ENCODE measurements at places on chromosomes 3 and 15.

DNA sequence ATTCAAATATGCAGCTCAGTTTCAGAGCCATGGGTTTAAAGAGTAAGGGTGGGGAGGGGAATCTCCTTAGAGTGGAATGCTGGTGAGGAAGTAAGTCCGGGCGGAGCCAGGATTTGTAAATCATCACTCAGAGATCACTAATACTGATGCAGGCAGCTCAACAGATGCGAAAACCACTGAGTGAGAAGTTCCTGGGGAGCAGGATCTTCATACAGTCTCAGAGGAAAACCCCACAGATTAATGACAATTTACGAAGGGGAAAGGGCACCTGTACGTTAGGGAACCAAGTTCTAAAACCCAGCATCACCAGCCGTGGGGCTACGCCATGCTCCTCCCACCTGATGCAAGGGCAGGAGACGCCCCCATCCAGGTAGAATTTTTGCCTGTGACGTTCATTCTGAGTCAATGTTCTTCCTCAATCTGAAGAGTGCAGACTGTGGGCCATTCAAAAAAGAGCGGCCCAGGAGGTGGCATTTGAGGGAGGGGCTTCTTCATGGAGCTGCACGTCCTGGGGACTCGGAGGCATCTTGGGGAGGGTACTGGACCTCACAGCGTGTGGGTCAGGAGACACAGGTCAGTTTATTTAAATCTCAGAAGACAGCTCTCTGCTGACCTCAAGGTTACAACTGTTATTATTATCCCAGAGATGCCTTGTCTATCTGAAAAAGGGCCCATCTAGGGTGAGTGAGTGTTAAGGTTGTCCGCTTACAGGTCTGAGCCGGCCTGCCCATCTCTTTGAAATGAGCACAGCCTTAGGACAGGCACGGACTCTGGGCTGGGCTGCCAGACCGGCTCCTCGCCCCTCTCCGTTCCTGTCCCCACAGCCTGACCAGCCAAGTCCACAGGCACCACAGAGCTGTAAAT is 228.0 kb downstream of the XXYLT1 start:
- no peak for DNase-seq

DNA sequence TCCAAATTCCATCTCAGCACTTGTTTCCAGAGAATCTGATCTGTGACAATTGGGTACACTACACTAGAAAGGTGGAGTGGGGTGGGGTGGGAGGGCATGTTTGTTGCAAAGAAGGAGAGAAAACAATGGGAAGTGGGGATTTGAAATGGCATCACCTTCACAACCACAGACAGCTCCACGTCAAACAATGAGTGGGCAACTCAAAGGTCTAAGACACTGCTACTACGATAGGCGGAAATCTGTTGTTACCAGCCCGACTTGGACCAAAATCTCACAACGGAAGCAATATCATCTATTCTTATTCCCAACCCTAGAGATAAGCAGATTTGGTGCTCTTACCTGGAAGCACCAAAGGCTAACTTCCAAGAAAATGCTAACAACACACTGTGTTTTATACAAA is 3.3 kb downstream of the CYP19A1 start:
- no peak for DNase-seq

DNA sequence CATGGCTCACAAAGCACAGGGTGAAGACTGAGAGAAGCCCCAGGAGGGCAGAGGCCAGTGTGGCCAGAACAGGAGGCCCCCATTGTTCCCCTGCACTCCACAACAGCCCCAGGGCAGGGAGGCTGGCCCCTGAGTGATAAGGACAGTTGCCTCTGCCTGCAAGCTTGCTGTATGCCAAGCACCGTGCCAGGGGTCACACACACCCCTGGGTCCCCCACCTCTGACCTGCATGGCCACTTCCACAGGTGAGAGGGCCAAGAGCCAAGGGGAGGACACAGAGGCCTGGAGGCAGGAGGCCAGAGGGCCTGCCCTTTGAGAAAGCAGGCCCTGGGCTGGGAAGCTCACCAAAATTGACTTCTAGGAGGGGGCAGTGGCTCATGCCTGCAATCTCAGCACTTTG is 23.7 kb downstream of the ATRIP start:
- no peak for DNase-seq

DNA sequence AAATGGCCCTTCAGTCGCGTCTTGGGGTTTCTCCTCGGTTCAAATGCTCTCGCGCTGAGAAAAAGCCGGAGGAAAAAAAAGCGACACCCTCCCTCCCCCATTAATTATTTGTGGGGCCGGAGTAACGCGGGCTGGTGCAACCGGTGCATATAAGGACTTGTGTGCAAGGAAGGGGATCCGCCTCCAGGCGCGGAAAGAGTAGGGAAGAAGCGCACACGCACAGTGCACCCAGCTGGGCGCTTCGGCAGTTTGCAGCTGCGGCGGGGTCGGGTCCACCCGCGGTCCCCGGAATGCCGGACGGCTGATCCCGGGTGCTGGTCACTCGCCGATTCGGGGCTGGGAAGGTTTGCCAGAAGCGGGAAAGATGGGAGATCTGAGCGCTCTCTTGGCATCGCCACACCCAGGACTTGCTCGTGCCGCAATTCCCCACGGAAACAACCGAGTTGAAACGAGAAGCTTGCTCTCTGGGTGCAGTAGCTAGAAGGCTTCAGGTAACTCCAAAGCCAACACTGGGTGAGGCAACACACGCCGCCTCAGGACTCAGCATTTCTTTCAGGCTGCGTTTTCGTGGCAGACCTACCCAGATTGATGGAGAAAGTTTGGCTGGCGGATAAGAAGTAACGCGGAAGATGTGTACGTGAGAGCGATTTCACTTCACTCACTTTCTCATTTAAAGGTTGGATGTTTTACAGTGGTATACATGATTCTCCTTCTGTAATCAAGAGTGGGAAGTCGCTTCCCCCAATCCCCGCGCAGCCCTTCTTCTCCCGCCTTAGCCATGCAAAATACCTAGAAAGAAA is 720 bp upstream of the TNIK start:
- peak; percentile 15 for DNase-seq

DNA sequence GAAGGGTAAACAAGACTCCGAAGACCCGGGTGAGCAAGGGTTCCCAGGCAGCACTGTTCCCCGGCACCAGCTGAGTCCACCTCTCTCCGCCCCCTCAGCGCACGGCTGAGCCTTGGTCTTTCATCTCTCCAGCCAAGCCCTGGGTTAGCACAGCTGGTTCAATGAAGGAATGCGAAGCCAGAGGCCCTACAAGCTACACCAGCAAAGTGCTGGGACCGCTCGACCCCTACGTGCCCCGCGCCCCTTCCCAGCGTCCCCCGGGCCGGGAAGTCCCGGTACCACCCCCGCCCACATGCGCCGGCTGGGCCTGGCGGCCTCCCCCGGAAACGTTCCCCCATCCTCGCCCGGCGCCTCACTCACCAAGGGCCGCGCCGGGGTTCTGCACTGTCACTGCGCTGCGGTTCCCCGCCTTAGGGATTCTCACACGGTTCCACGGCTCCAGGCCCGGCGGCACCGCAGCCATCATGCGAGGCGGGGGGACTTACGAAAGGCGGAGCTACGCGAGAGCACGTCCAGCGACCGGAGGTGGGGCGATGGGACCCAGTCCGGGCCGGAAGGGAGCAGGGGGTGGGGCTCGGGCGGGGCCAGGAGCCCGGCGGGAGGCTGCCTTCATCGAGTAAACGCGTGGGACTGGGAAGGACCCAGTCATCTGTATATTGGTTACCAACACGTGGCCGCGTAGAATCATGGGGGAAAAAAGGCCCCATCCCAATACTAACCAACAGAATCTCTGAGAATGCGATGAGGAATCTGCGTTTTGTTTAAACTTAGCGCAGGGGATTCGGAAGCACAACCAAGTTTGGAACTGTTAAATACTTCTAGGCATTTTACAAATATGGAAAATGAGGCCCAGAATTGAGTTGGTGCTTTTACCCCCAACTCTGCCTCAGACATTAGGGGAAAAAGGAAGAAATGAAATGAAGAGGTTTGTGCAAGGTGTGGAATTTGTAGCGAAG is 28.7 kb downstream of the GTPBP8 start:
- DNase-seq: peak; percentile 60

- no peak for DNase-seq
Measured at GRCh38 chr3:32243519-32243918, 5.0 kb downstream of the CMTM8 start.

GRCh38 chr3:166060789-166061479 is 223.7 kb upstream of the BCHE start:
- DNase-seq: no peak

DNA sequence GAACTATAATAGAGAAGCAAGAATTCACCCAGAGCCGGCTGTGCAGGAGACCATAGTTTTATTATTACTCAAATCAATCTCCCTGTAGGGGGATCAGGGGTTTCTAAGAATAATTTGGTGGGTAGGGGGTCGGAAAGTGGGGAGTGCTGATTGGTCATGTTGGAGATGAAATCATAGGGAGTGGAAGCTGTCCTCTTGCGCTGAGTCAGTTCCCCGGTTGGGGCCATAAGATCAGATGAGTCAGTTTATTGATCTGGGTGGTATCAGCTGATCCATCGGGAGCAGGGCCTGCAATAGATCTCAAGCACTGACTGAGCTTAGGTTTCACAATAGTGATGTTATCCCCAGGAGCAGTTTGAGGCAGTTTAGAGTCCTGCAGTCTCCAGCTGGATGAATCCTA is 97.0 kb upstream of the SNRPN start:
- no peak for DNase-seq

GRCh38 chr3:147139341-147139740 is 267.0 kb downstream of the ZIC4 start:
- DNase-seq: no peak

GRCh38 chr15:39388118-39388517 is 192.8 kb upstream of the THBS1 start:
- DNase-seq: no peak

- DNase-seq: no peak
Measured at GRCh38 chr3:9183811-9184460, 65.5 kb downstream of the SRGAP3 start.

GRCh38 chr3:140290105-140290504 is 355.1 kb downstream of the CLSTN2 start:
- no peak for DNase-seq

DNA sequence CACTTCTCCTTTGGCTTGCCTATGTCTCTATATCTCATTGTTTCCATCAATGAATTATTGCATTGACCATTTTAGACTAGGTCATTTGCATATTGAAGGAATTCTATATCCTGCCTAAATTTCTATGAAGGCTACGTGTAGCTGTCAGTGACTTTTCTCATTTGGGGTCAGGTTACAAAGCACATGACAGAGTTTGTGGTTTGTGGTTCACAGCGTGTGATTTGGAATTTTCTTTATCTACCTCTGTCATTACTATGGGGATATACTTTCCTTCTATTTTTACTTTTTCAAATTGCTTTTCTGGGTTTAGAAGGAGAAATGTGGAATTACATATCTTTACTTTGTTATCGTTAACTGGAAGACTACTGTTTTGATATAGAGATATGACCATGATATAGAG is 317.3 kb upstream of the CFAP20DC start:
- no peak for DNase-seq

GRCh38 chr3:138873471-138874278 is 38.9 kb upstream of the PIK3CB start:
- no peak for DNase-seq

GRCh38 chr15:98676586-98677270 is 28.4 kb downstream of the IGF1R start:
- DNase-seq: no peak

DNA sequence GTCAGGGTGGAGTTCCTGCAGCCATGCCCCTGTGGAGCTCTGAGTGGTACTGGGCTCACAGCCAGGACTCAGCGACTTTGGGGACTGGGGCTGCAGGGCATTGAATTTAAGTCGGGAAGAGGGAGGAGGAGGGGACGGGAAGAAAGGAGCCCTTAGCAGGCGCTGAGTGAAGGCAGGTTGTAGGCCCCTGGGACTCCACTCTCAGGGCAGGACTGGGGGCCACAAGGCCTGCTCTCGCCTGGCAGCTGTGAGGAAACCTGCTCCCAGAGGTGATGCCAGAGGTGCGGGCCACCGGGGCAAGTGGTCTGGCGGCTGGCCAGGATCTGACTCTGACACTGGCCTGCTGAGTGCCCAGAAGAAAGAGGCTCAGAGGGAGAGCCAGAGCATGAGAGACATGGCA is 73.5 kb downstream of the EPHB3 start:
- no peak for DNase-seq

DNA sequence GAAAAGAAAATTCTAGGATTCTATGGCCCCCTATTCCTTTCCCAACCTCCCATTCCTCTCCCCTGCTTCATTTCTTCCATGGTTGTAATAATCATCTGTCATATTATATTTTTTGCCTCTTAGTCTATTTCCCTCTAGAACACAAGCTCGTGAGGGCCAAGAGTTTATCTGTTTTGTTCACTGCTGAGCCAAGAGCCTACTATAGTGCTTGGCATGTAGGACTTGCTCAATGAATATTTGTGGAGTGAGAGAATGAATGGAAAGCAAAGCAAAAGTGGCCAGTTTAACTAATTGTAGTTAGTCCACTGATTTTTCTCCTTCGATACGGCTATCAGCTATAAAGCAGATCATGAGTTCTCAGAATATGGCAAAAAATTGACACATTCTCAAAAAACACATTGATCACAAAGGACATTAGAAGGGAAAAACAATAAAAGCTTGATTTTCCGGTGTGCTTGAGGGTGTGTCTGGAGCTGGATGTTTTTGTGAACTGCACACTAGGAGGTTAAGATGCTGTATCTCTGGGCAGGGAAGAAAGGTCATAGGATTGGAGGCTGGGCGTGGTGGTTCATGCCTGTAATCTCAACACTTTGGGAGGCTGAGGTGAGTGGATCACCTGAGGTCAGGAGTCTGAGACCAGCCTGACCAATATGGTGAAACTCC is 25.0 kb upstream of the CTSH start:
- DNase-seq: no peak

DNA sequence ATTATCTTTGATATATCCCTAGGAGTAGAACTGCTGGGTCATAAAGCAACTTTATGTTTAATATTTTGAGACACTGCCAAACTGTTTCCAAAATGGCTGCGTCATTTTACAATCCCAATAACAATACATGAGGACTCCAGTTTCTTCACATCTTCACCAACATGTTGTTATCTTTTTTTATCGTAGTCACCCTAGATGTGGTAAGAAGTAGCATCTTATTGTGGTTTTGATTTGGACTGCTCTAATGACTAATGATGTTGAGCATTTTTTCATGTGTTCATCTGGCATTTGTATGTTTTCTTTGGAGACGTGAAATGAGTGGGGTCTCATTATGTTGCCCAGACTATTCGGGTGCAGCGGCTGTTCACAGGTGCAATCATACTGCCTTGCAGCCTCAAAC is 83.8 kb downstream of the MAP4 start:
- DNase-seq: no peak

GRCh38 chr3:88307666-88308065 is 157.9 kb downstream of the C3orf38 start:
- no peak for DNase-seq

All from activated T-helper 1 cell treated with anti-CD3 and anti-CD28 coated beads, Interleukin-2, amount 50 U/mL, for 16 hours (primary cell).